ENCODE measurements at places on chromosomes 1 and 21.

GRCh38 chr1:206723805-206724472 is 39.2 kb downstream of the MAPKAPK2 start:
- DNase-seq: peak; percentile 84

DNA sequence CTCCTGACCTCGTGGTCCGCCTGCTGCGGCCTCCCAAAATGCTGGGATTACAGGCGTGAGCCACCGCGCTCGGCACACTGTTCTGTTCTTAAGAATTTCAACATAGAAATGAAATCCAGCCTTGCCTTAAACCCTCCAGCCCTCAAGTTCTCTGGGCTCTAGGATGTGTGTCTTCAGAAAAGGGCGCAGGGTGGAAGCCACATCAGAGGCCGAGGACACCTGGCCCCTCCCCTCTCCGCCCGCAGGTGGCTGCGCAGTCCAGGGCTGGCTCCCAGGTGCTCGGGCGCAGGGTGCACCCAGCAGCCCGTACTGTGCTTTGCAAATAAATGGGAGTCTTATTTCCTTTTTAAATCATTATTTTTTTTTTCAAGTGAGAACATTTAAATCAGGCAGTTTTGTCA is 2.0 kb upstream of the C1orf174 start:
- DNase-seq: no peak

DNA sequence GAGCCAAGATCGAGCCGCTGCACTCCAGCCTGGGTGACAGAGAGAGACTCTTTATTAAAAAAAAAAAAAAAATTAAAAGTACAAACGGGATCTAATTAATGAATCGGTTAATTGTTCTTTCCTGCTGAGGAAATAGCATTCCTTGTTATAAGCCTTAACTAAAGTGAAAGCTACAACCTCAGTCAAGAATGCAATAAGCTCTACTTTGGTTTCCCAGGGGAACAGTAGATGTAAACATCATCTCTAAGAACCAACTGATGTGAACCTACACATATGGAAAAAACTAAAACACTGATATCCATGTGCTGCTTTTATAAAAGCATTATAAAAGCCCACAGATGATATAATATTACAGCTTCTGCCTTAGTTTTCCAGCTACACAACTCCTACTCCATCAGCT is 41.9 kb downstream of the LPGAT1 start:
- DNase-seq: no peak

DNA sequence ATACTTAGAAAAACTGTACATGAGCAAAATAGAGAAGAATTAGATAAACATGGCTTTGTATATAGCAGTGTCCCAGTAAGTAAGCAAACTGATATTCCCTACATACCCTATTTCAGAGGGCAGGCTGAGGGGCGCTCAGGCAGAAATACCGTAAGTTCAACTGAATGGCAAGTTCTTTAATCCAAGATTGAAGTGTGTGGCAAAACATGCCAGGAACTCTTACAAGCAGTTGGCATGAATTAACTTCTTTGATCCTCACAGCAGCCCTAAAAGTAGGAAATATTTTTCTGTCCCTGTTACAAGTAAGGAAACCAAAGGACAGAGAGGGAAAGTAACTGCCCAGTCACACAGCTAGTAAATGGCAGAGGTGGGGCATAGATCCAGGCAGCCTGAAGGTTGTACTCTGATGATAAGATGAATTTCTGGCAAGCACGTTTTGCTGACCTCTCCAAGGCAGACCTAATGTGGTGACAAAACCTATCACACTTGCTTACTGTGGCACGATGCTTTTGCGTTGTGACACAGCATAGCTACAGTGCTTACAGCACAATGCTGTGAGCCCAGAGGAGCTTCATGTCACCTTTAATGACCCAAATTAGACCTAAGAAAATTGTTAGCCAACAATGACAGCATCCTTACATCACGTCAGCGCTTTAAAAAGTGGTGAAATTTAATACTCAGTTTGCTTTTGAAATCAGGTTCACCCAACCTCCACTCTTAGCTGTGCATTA is 35.0 kb upstream of the THEM4 start:
- no peak for DNase-seq

DNA sequence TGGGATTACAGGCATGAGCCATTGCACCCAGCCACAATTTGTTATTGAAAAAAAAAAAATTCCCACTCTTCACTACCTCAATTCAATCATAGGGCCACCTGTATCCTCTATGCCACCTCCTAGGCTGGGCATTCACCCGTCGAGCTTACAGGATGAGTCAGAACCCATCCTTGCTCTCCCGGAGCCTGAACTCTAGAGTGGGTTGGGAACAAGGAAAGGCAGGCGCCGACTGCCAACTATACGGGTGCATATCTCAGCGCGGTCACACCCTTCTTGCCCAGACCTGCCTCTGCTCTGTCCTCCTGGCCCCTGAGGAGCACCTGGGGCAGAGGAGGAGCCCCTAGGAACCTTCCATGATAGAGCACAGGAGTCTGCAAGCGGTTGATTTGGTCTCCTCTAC is 21.4 kb upstream of the LBR start:
- DNase-seq: peak; percentile 81
